ENCODE measurements at places on chromosomes 13 and 19.

DNA sequence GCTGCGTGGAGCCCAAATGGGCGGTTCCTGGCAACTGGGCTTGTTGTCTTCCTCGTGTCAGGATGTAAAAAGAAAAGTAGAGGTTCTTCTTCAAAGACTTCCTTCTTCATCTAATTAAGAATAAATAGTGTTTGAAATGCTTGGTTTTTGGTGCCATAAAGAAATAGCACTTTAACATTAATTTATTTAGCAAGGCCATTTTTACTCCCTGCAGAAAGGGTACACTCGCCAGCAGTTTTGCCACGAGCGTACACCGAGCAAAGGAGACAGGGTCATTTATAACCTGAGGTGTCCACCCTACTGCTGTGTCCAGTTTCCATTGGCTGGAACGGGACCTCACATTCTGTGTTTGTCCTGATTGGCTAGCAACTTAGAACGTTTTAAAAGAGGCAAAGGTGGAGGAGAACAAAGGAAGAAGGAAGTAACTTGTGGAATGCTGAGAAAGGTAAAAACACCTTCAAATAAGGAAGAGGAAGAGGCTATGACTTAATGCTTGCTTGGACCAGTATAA lies 21.8 kb upstream of the OR10H1 start:
- DNase-seq, result no peak

DNA sequence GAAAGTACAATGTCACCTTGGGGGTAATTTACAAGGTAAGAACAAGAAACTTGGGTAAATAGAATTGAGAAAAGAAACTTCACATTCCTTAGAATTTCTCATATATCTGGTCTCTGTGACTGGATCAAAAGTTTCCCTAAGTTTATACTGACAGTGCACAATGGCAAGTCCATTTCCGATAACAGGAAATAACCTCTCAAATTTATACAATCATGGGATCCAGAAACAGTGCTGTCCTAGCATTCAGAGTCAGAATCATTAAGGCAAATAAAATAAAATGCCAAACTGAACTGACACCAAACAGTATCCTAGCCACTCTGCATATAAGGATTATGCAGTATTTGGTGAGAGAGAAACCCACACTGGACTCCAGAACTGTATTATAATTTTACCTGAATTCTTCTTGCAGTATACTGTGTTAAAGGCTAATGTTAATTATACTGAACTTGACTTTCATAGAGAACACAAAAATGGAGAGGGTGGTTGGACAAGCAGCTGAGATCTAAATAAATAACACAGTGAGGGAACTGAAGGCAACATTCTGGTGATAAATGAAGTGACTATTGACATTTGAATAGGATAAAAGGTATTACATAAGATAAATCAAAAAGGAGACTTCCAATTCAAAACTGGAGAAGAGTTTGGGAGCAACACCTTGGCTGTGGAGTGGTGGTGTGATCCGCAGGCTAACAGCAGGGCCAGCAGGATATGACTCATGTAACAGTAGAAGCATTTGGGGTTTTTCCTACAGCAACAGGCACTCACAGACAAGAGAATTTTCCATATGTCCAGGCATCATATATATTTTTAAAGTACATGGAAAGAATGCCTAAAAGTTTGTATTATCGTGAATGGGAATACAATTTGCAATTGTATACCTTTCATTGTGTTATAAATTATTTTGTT lies 932.5 kb upstream of the MIR17HG start:
- peak; percentile 47 for DNase-seq

GRCh38 chr13:22506096-22506691 lies 674.6 kb upstream of the SGCG start:
- no peak for DNase-seq

- DNase-seq, result no peak
These were observed 536.7 kb upstream of the HTR2A start for GRCh38 chr13:47433461-47434005.

DNA sequence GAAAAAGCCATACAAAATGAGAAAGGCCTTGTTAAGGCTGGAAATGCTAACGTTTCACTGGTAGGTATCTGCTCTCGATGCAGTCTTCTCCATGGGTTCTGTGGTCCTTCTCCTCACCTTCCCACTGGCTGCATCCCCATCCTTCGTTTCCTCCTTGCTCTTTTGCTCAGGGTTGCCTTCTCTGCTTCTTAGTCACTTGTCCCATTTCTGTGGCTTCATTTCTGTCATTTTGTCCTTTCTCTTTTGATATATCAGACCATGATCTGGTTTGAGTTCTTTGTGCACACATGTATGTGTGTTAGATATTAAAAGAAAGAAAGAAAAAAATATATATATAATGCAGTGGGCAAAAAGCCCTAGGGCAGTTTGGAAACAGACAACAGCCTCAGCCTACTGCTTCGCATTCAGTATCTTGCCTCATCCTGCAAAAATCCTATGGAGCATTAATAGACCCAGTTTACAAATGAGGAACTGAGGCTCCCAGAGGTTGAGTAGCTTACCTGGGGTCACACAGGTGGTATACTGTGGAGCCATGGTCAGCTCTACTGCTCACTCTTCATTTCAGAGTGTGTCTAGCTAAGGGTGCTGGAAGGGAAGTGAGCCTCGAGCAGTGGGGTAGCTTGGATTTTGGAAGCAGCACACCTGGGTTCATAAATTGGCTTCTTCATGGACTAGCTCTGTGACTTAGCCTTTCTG lies 57.6 kb upstream of the MEDAG start:
- DNase-seq, result no peak
